Lower leg skin (tissue), 4 donors: ENCODE measurements at places on chromosomes 1 and 21. TPM values are rescaled to one million over a fixed set of nuclear protein-coding genes. Genes with fewer than 3 reads are reported as not detected.

ELAPOR1 gene
- total RNA-seq, result 20.8 TPM

DPT gene
- total RNA-seq, result 6.1 TPM

DNA sequence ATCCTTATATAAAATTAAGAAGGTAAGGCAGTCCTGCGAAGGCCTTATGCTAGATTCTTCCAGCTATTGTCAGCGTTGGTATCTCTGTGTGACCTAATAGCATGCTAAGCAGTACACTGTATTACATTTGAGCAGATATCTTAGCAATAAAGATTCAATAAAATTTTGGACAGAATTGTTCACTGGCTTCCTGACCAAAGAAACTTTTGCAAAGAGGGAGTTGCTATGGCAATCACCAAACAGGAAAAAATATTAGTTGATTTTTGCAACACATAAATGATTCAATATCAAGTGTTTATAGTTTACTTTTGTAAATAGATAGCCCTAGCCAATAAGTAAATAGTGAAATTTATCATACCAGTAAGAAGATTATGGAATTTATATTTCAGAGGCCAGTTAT, 31.0 kb upstream of the PLEKHO1 start:
- DNase-seq, result no peak

GRCh38 chr1:180295999-180296398, 65.9 kb downstream of the LHX4 start:
- no peak for DNase-seq

- DNase-seq, result no peak
Measured at GRCh38 chr1:115655916-115656315, 14.1 kb downstream of the VANGL1 start.

DNA sequence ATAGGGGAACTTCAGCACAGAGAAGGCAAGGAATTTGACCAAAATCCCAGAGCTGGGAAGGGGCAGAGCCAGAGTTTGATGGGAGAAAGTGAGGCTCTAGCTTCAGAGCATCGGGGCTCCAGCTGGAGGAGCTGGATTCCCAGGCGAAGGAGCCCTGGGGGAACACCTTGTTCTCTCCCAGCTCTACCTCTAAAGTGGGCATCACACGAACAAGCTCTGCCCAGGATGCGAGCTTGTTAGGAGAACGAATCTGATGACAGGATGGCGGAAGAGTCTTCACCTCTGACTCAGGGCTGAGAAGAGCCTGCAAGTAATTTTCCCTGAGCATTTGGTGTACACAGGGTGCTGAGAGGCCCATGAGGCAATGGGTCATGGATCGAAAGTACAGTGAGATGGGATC, 22.0 kb downstream of the TNNT2 start:
- no peak for DNase-seq

DNA sequence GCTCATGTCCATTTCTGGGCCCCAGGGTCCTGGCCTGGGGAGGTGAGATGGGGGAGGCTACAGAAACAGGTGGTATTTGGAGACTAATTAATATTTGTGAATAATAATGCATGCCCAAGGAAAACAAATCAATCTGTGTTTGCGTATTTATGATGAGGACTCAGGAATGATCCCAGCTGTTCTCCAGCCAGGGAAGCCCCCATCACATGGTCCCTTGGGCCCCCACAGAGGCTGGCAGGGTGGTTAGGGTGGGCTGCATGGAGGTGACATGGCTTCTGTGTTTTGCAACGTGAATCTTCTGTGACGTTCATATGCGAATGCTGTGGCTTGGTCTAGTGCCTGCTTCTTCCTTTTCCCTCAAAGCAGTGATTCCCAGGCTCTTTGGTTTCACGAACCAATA, 10.5 kb downstream of the PTPRF start:
- no peak for DNase-seq

- no peak for DNase-seq
Measured at GRCh38 chr1:161843156-161843555, 77.0 kb downstream of the ATF6 start.

DNA sequence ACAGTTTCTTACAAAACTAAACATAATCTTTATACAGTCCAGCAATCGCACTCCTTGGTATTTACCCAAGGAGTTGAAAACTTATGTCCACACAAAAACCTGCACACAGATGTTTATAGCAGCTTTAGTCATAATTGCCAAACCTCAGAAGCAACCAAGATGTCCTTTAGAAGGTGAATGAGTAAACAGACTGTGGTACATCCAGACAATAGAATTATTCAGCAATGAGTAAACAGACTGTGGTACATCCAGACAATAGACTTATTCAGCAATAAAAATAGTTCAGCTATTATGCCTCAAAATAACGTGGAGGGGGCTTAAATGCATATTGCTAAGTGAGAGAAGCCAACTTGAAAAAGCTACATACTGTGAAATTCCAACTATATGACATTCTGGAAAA, 87.0 kb upstream of the GALNT2 start:
- no peak for DNase-seq
